ENCODE measurements at places on chromosomes 2 and 18.

GRCh38 chr2:207387001-207387571, 142.7 kb upstream of the CREB1 start:
- no peak for DNase-seq

- DNase-seq = no peak
Measured at GRCh38 chr2:75787532-75788132, 76.9 kb upstream of the GCFC2 start.

- no peak for DNase-seq
Measured at GRCh38 chr2:241541564-241542277, 16.8 kb upstream of the BOK start.

DNA sequence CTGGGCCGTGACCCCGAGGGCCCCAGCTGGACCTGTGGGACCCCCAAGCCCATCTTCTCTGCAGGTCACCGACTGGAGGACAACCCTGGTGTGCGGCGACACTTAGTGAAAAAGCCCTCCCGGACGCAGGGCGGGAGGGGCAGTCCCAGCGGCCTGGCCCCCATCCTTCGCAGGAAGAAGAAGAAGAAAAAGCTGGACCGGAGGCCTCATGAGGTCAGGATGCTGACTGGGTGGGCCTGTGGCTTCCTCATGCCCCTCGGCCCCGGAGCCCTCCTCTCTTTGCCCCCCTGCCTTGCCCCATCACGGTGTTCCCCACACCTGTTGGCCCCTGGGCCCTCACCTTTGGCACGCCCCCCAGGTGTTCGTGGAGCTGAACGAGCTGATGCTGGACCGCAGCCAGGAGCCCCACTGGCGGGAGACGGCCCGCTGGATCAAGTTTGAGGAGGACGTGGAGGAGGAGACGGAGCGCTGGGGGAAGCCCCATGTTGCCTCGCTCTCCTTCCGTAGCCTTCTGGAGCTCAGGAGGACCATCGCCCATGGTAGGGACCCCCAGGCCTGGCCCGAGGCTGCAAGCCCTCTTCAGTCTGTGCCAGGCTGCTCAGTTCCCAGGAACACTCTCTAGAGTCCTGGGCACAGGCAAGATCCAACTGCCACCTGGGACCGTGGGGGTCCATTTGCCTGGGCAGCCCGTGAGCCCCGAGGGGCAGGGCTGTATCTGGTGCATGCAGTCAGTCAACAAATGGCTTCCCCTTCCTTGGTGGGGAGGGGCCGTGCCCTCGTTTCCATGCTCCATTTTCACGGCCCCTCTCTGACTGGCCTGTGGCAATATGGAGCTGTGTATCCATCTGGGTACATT, 4.7 kb downstream of the SLC4A3 start:
- DNase-seq = no peak

GRCh38 chr2:47531378-47532042, 128.6 kb downstream of the MSH2 start:
- no peak for DNase-seq

- no peak for DNase-seq
Measured at GRCh38 chr2:86216575-86217555, 17.6 kb downstream of the MRPL35 start.

- no peak for DNase-seq
Measured at GRCh38 chr2:56666777-56667176, 483.0 kb downstream of the CCDC85A start.

DNA sequence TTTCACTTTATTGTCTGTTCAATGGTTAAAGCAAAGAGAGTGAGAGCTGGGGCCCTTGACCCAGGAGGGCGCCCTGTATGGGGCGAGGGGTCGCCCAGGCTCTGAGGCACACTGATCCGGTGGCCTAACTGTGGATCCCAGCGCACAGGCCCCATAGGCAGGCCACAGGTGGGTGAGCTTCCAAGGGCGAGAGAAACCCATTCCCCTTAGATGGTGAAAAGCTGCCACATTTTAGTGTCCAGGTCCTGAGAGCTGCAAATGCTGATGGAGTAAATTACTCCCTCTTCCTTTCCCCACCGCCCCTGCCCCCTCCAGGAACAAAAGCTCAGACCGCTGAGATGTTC, 5.9 kb upstream of the DLX2 start:
- DNase-seq = no peak

- no peak for DNase-seq
Measured at GRCh38 chr2:70091816-70092215, 4.5 kb downstream of the PCBP1 start.

GRCh38 chr2:239178954-239179353, 221.9 kb downstream of the HDAC4 start:
- DNase-seq = no peak

DNA sequence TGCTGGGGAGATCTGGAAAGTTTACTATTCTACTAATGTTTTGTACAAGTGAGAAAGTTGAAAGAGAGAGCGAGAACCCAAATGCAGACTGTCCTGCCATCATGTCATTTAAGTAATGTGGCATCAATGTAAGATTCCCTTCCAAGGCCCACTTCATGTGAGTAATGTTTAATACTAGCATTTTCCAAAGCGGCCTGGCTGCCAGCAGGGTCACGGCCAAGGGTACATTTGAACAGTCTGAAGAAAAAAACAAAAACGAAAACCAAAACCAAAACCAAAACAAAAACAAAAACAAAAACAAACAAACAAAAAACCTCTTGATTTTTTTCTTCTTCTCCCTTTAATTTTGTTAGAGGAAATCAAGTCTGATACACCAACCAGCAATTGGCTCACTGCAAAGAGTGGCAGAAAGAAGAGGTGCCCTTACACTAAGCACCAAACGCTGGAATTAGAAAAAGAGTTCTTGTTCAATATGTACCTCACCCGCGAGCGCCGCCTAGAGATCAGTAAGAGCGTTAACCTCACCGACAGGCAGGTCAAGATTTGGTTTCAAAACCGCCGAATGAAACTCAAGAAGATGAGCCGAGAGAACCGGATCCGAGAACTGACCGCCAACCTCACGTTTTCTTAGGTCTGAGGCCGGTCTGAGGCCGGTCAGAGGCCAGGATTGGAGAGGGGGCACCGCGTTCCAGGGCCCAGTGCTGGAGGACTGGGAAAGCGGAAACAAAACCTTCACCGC, 2.2 kb downstream of the HOXD10 start:
- no peak for DNase-seq

DNA sequence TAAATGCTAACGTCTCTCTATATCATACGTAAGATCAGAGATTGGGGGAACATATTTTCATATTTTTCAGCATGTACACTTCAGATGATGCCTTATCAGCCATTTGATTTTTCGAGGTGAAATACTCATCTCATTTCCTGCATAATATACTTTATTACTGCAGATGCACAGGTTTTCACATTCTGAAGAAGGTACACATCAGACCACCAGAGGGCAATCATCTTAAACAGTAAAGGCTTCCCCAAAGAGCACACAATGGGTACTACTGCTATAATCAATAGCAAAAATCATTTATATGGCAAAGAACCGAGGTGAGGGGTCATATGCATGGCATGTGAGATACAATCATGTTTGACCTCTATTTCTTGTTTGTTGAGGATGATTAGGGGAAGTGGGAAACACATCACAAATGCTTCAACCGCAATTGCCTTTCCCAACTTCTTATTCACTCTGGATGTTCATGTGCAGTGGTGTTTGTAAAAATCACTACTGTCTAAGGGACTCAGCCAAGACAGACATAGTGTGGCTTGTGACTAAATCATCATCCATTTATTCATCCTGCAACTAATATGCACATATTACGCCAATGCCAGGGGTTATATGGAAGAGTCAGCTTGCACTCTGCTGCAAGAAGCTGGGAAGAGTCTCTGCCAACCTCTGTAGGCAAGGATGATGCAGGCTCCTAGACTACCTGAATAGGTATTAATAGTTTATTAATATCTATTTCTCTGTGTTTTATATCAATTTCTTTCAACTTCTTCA, 118.7 kb downstream of the EPB41L3 start:
- DNase-seq = no peak

GRCh38 chr2:118835746-118836410, 11.6 kb downstream of the EN1 start:
- DNase-seq = no peak

- DNase-seq = no peak
Measured at GRCh38 chr2:190405995-190406394, 2.2 kb upstream of the MFSD6 start.

DNA sequence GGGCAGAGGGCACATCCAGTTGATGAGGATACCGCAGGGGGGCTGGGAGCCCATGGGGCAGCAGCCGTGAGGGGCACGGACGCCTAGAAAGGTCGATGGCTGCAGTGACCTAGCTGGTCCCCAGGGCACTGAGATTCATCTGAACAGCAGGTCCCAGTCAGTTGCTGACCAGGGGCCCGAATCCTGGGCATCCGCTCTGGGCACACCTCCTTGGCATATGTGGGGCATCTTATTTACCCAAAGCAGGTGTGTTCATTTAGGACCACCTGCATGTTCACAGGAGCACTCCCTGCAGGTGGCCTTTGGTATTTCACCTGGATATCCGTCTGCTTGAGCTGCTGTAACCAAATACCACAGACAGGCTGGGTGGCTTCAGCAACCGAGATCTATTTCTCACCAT, 72.0 kb upstream of the ODC1 start:
- no peak for DNase-seq

All from NCI-H1436 treated with DMSO at 0.1 percent for 48 hours (cell line).